Foreskin fibroblast (primary cell): ENCODE measurements at places on chromosomes 5 and 9.

DNA sequence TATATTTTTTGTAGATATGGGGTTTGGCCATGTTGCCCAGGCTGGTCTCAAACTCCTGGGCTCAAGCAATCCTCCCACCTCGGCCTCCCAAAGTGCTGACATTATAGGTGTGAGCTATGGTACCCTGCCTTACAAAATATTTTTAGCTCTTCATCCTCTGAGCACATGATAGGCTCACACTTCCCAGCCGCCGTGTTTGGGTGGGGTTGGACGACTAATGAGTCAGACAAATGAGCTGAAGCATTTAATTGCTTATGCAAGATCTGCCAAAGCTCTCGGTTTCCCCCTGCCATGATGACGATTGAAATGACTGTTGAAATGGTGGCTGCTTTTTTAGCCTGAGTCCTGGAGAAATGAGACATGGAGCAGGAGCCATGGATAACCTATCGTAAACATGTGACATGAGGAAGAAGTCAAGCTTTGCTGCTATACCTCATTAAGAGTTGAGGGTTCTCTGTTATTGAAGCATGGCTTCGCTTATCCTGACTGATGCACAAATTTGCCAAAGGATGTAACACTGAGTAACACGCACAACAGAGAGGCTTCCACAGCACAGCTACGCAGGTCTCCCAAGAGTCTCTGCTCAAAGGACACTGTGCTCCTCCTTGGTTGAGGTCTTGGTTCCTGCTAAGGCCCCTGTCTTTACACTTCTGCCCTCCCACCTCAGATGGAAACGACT, 48.2 kb upstream of the GFPT2 start:
- DNase-seq, result no peak

DNA sequence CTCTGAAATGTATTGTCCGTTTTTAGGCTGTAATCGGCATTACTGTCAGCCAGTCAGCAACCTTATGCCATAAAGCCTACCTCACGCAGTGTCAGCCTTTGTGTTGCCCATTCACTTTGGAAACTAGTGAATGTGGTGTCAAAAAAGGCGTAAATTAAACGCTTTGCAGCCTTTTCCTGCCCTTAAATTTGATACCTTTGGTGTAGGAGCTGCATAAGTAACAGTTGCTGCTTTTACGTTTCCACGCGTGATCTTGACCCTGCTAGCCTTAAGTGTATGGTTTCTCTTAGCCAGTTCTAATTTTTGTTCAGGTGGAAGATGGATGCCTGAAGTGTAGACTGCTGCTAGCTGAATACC, 257.7 kb downstream of the EPB41L4A start:
- no peak for DNase-seq

DNA sequence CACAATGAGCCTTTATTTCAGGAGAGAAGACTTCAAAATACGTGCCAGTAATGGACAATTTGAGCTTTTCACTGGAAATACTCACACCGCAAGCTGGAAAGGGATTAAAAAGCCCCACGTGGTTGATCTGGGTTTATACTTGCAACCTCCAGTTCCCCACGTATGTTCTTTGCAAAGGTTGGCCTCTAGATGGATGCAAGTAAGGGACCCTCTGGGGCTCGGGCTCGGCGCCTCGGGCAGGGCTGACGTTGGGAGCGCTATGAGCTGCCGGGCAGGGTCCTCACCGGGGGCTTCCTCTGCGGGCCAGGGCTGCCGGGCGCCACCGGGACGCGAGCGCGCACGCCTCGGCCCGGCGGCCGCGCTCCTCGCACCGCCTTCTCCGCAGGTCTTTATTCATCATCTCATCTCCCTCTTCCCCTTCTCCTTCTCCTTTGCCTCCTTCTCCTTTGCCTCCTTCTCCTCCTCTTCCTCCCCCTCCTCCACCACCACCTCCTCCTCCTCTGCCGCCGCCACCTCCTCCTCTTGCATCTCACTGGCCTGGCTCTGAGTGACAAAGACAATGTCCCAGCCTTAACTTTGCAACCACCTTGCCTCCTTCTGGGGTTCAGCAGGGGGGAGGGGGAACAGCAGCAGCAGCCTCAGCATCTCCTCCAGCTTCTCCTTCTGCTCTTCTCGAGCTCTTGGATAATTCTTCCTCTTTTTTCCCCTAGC, 701 bp upstream of the ZNF462 start:
- DNase-seq, result no peak

GRCh38 chr5:78269088-78269703, 25.3 kb downstream of the AP3B1 start:
- DNase-seq, result no peak

DNA sequence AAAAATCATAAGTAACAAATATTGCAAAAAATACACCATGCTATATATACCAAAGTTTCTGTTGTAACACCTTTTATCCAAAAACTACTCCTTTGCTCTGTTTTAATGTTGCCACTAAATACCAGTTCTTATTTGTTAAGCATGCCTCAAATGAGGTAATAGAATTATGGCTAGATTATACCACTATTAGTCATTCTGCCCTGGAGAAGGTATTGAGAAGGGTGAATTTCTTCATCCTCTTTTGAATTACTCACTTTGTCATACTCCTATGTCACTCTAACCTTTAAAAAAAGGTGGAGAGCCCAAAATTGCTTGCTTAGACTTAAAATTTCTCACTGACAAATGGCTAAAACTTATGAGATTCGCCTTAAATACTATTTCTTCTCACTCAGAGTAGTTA, 750.9 kb downstream of the MAT2B start:
- peak; percentile 2 for DNase-seq

DNA sequence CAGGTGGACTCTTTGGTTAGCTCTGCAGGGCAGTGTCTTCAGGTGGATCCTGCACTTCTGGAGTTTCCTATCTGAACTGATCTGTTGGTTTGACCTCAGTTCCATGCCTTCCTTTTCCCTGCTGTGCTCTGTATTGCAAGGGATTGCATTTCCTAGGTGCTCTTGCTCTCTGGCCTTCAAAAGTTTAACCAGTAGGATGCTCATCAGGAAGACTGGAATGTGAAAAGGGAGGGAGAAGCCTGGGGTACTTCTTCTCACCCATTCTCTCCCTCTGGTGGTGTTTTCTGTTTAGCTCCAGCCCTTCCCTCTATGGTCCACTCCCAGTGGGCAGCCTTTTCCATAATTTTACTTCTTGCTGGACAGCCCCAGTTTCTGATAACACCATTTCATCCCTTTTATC, 78.5 kb downstream of the ZNF618 start:
- no peak for DNase-seq

DNA sequence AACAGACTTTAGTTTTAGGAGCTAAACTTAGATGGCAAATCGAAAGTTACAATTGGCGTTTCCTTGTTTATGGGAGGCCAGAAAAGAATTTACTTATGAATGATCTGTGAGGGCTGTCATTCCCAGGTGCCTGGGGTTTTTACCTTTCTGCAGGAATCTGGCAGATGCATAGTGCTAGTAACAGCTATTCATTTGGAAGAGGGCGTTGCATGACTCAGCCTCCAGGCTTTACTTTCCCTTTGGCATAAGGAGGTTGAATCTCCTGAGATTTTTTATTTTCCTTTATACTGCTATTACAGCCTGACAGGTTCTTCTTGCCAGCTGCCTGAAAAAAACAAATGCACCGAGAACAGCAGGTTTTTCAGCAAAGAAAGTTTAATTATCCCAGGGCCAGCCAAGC, 30.0 kb downstream of the CARD6 start:
- peak; percentile 26 for DNase-seq

DNA sequence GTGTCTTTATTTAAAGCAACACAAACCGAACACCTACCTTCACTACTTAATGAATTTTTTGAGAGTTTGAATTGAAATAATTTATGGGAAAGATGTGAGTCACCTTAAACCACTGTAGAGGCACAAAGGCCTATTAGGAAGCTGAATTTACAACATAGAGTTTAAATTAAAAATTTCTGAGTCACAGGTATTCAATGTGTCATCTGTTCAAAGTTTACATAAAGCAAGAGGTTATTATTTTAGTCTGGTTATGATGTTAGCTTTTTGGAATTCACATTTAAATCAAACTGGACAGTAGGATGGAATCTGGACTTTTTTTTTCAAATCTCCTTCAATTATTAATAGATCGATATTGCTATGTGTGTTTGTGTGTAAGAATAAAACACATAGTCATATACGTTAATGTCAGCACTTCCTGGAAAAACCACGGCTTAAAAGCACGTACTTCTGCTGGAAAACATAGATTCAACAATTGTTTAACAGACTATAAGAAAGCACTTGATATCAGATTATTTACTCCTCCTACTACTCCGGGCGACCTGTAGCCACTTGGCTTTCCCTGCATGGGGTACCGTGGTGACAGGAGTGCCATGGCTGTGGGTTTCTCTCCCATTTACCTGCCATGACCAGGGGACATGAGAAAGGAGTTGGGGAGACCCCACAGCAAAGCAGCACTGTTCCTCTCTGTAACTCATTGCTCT, 638.6 kb downstream of the SEMA5A start:
- peak; percentile 77 for DNase-seq

DNA sequence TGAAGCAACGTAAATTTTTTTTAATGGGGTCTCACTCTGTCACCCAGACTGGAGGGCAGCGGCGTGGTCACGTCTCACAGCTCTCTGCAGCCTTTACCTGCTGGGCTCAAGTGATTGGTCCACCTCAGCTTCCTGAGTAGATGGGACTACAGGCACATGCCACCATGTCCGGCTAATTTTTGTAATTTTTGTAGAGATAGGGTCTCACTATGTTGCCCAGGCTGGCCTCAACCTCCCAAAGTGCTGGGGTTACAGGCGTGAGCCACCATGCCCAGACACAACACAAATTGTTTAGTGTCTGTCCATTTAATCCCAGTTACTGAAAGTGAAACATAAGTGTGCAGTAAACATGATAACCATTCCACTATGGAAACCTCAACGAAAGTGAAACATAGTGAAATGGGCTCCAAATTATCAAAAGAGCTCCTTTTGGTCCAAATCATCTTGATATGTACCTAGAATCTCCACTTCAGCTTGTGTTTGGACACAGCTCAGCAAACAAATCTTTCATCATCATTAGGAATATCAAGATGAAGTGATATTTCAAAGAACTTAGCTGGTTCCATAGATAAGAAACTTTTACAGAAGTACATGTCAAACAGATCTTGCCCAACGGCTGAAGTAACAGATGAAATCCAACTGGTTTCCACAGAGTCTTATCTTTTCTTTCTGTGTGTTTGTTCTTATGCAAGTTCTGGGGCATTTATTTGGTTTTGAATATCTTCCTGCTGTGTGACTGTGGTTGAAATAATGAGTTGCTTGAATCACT, 41.2 kb upstream of the PLPP1 start:
- no peak for DNase-seq

DNA sequence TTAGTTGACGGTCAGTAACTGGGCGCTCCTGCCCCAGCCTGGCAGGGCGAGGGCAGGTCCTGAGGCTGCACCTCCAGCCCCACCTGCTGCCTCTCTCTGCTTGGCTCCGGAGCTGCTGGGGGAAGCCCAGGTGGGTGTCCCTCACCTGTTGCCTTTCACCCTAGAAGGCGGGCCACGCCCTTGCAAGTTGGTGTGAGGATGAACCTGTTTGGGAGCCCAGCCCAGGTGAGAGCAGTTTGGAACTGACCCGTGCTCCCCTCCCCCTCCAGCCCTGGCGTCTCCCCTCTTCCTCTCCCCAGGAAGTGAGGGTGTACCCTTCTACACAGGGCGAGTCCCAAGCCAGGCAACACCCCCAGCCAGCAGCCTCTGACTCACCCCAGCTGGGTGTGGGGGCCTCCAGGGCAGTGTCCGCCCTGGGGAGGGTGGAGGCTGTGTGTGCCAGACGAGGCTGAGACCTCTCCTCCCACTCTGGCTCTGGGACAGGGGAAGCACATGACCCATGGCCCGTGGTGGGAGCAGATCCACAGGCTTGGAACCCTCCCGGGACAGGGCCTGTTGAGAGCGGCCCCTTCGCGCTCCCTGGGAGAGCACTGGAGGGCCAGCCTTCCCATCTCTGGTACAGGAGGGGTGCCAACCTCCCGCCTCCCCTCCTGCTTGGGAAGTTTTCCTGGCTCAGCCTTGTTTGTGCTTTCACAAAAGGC, 10.4 kb downstream of the LRRC8A start:
- DNase-seq, result peak; percentile 99

DNA sequence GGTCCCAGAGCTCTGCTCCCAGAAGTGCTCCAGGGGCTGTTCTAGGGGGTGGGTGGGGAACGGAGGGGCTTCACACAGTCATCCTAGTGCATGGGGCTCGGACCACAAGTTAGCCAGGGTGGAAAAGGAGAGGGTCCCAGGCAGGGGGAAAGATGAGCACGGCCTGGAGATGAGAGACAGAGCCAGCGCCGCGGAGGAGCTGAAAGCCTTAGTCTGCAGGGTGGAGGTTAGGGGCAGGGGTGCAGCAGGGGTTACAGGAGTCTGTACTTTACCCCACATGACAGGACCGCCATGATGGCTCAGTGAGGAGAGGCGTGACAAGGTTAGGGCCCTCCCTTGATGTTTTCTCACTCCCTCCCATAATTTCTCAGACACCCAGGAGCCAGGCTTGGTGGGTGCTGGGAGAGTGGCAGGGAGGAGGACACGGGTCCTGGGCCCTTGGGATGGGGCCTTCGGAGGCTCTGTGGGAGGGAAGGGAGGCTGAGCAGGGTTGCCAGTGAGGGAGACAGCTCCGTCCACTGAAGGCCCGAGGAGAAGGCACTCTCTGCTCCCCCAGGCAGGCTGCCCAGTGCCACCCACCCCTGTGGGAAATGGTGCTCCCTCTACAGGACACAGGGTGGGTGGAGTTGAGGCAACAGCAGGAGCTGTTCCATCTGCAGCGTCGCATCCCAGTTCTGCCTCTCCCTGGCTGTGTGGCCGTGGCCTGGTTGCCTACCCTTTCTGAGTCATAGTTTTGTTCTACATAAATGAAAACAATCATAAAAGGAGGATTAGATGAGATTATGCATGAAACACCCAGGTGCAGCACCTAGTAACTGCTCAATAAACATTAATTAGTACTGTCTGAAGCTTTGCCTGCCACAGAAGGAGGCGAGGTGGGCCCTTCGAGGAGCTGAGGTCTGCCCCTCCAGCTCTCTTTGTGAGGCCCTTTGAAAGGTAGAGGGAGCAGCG, 66.2 kb downstream of the NDST1 start:
- no peak for DNase-seq

- DNase-seq, result no peak
These were observed 18.2 kb upstream of the STK32A start for GRCh38 chr5:147216552-147217154.

DNA sequence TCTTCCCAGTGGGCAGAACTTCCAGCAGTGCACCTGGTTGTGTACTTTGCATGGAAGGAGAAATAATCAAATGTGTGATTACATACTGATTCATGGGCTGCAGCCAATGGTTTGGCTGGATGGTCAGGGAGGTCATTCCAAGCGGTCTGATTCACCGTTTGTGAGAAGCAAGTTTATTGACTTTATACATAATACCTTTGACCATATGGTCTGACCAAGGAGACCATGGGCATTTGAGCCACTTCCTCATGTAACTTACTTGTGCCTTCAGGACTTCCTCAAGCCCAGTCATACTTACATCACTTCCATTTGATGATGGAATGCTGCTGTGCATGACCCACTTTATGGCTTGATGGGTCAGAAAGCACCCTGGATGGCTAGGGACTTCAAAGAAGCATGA, 41.1 kb downstream of the DAP start:
- peak; percentile 97 for DNase-seq

GRCh38 chr5:154141745-154142221, 48.8 kb upstream of the GALNT10 start:
- DNase-seq, result no peak

- DNase-seq, result peak; percentile 57
These were observed 32.0 kb upstream of the ADAM19 start for GRCh38 chr5:157607371-157608161.

GRCh38 chr5:142872795-142873194, 102.6 kb downstream of the ARHGAP26 start:
- peak; percentile 27 for DNase-seq
